ENCODE measurements at places on chromosomes 3 and 15.

DNA sequence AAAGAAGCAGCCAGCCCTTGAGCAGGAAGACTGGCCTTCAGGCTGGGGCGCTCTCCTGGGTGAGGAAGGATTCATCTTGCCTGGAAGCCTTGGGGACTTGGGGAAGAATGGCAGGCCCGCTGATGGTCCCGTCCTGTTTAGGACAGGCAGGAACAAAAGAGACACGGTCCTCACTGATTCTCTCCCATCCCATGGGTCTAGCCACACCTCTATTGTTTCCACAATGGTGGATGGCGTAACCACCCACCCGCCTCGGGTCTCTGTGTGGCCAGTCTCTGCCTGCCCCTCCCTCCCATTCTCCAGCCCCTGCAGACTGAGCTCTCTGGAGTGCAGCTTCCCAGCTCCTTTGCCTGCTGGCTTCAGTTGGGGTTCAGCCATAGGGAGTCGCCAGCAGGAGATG, 284.3 kb downstream of the UACA start:
- DNase-seq = no peak

DNA sequence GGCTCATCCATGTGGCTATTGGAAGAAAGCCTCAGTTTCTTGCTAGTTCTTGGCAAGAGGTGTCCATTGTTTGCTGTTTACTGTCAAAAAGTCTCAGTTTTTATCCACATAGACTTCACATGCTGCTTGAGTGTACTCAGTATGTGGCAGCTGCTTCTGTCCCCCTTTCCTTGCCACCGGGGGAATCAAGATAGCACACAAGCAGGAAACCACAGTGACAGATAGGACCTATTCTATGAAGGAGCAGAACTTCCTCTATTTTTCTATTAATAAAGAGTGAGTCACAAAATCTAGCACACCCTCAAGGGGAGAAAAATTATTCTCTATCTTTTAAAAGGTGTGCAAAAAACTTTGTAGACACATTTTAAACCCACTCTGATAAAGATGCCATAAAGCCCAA, 121.4 kb upstream of the GMNC start:
- no peak for DNase-seq

- no peak for DNase-seq
These were observed 65.5 kb downstream of the ADCY5 start for GRCh38 chr3:123383091-123384053.

GRCh38 chr15:76337696-76338485, 1.3 kb downstream of the ISL2 start:
- no peak for DNase-seq

DNA sequence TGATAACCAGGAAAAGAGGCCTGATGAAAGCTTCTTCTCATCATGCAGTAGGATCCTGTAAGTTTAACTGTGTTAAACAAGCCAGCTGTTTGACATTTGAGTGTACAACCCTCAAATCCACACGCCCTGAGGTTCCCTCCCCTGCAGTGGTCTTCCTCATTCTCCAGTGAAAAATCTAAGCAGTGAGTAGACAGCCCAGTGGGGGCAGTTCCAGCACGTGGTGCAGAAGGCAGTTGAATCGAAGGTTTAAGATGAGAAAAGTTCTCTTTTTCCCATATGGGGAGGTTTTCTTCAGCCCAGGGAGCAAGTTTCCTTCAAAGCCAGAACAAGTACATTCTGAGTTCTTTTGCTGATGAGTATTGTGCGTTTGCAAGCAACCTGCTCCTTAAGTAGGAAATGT, 174.5 kb downstream of the NR2F2 start:
- no peak for DNase-seq

- DNase-seq = no peak
These were observed 29.1 kb upstream of the SRGAP3 start for GRCh38 chr3:9278498-9278897.

GRCh38 chr15:82139823-82140268, 94.0 kb upstream of the MEX3B start:
- DNase-seq = no peak

GRCh38 chr3:188947401-188948280, 224.1 kb upstream of the TPRG1 start:
- no peak for DNase-seq

GRCh38 chr3:5009506-5010109, 30.4 kb downstream of the BHLHE40 start:
- DNase-seq = no peak

DNA sequence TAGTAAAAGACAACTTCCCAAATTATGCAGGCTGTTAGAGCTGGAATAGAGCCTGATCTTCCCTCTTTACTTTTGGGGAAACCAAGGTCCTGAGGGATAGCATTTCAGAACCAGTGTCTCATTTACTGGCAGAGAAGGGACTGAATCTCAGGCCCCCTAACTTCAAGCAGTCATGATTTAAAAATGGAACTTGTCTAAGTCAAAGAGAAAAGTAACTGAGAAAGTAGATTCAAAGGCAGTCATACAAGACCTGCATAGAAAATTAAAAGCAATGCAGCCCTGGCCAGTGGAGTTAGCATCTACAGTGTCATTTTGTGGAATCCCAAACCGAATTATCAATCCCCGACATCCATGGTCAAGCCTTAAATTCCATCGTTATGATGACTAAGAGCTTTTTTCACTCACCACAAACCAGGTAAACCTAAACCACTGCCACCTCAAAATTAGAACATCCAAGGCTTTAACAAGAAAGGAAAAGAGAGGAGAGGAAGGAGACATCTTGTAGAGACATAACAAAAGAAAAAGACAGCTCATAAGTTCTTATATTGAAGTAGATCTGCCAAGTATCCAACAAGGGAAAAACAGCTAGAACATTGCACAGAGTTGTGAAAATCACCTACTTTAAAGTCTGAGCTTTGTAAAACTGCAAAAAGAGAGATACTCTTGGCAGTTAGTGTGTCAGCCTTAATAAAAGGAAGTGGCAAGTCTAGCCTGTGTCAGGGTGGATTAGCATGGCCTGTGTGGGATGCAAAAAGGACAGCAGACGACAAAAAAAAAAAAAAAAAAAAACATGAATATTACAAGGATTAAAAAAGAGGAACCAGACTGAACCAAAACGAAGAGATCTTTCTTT, 54.1 kb upstream of the CCR2 start:
- no peak for DNase-seq

All from effector CD8-positive, alpha-beta T cell (primary cell).